ENCODE measurements at places on chromosomes 2 and 18. TPM values are rescaled to one million over a fixed set of nuclear protein-coding genes. Genes with fewer than 3 reads are reported as not detected.

The TEKT4 gene
- total RNA-seq, result not detected

The PSMA8 gene
- total RNA-seq, result not detected

DNA sequence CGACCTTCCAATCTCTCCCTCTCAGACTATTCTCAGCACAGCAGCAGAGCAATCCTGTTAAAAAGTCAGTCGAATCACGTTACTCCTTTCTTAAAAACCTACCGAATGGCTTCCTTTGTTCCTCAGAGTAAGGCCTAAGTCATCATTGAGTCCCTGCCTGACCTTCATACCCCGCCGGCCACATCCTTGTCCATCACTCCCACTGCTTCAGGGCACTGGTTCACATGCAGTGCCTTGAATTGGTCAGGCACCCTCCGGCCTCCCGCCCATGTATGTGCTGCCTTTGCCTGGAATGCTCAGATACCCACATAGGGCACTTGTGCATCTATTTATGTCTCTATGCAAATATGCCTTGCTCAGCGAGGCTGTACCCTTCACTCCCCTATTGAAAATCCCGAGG, 206.4 kb downstream of the DLGAP1 start:
- H3K4me1 ChIP-seq, result no peaks in the 10 kb centered on the region
- no peak overlapping the region for H3K4me3 ChIP-seq
- no peak for DNase-seq
- no peak overlapping the region for H3K27ac ChIP-seq
- no peaks in the 10 kb centered on the region for H3K36me3 ChIP-seq

DNA sequence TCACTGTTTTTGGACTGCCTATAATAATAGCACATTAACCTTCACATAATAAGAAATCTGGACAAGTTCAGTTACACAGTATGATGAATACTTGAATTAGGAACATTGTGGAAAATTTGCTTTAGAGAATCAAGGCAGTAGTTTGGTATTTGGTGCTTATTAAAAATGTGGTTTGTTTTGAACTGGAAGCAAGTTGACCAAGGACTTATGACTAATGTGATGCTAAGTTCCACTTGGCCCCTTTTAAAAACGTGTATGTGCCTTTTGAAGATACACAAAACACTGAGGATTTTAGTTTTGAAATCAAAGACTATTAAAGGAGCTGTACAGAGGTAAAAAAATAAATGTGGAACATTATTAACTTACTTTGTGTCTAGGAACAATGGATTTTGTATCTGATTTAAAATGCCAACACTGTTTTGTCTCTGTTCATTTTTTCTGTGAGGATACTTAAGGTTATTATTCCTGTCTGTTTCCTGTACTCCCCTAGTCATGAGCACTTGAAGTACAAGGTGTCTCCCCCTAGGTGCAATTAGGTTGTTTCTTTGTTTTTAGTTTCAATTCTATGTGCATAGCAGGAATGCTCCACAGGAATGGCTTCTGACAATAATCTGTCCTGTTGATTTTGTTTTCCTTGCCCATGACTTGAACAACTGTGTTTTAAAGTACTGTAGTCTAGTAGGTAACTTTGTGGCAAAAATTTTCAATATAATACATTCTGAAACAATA, 49.6 kb upstream of the PTH2R start:
- H3K4me1 ChIP-seq, result peaks cover 4% of the 10 kb centered on the region
- no peak for DNase-seq
- H3K27me3 ChIP-seq, result no peaks in the 10 kb centered on the region
- peaks cover 10% of the 10 kb centered on the region for H3K36me3 ChIP-seq
- no peak overlapping the region for H3K27ac ChIP-seq
- H3K4me3 ChIP-seq, result no peak overlapping the region

DNA sequence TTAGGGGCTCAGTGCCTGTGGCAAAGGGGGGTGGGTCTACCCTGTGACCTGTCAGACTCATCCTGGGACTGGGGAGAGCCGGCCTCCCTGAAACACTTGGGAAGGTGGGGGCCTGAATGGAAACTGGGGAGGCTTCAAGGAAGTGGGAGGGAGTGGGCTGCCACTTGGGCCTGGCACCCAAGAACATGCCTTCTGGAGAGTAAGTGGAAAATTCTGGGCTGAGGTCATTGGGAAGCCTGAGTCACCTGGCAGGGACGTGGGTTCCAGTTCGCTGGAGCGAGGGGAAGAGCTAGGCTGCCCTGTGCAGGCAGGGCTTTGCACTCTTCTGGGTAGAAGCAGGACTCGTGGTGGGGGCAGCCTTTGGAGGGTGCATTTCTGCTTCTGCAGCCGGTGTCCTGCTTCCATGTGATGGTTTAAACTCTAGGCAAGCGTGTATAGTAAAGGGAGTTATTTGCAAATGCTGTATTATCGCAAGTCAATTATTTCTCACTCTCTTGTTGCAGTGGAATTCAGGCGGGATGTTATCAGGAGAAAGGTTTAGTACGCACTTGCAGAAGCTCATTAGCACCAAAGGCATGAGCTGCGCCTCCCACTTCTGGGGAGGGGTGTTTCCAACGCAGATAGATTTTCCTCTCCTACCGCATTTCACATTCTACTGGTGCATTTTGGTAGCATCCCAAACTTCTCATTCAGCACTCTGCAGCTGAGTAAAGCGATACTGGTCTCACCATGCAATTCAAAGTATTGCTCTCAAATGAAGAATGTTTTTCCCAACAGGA, 3.8 kb downstream of the LRRFIP1 start:
- H3K27ac ChIP-seq, result no peak overlapping the region
- DNase-seq, result no peak
- H3K4me1 ChIP-seq, result no peaks in the 10 kb centered on the region
- H3K36me3 ChIP-seq, result no peaks in the 10 kb centered on the region
- H3K4me3 ChIP-seq, result no peak overlapping the region

GRCh38 chr2:181407171-181407570, 50.0 kb upstream of the ITGA4 start:
- DNase-seq, result no peak
- no peak overlapping the region for H3K27ac ChIP-seq
- H3K4me1 ChIP-seq, result no peaks in the 10 kb centered on the region
- H3K36me3 ChIP-seq, result no peaks in the 10 kb centered on the region

GRCh38 chr2:9031246-9031645, 27.8 kb upstream of the MBOAT2 start:
- H3K36me3 ChIP-seq, result no peaks in the 10 kb centered on the region
- H3K4me1 ChIP-seq, result no peaks in the 10 kb centered on the region
- H3K4me3 ChIP-seq, result no peak overlapping the region
- H3K27ac ChIP-seq, result no peak overlapping the region
- H3K27me3 ChIP-seq, result no peaks in the 10 kb centered on the region

DNA sequence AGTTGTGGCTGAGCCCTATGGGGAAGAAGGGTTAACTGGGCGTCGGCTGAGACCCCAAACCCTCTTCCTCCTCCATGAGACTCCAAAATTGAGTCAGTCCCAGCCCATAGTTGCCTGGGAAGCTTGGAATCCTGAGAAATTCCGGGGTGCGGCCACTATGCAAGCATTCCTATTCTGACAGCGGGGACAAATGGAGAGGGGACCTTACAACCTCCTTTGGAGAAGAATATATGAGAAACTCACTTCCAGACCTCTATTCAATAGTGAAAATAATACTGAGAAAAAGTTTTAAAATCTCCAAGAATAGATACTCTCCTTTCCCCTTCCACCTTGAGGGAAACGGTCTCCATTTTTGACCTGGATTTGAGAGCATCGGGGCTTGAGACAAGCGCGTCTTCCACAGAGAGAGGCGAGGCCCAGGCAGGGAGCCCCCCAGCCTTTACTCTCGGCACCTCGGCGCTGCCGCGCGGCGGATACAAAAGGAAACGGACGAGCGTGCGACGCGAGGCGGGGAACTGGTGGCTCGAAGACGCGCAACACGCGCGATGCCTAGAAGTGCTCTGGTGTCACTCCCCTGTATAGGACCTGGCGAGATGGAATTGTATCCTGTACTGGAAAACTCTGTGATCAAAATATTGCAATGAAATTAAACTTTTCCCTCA, 11.1 kb downstream of the NR4A2 start:
- H3K27ac ChIP-seq, result no peak overlapping the region
- H3K36me3 ChIP-seq, result peaks cover 6% of the 10 kb centered on the region
- peak; percentile 31 for DNase-seq
- peaks cover 8% of the 10 kb centered on the region for H3K4me1 ChIP-seq
- H3K4me3 ChIP-seq, result peak overlapping the region; percentile 38

- no peak overlapping the region for H3K4me3 ChIP-seq
- H3K27ac ChIP-seq, result no peak overlapping the region
- no peak for DNase-seq
- no peaks in the 10 kb centered on the region for H3K27me3 ChIP-seq
Measured at GRCh38 chr2:12824351-12824777, 107.6 kb downstream of the TRIB2 start.

- no peak overlapping the region for H3K27ac ChIP-seq
- no peaks in the 10 kb centered on the region for H3K36me3 ChIP-seq
- H3K27me3 ChIP-seq, result no peaks in the 10 kb centered on the region
- no peak overlapping the region for H3K4me3 ChIP-seq
- DNase-seq, result no peak
Measured at GRCh38 chr2:195472501-195473234, 184.4 kb upstream of the SLC39A10 start.

DNA sequence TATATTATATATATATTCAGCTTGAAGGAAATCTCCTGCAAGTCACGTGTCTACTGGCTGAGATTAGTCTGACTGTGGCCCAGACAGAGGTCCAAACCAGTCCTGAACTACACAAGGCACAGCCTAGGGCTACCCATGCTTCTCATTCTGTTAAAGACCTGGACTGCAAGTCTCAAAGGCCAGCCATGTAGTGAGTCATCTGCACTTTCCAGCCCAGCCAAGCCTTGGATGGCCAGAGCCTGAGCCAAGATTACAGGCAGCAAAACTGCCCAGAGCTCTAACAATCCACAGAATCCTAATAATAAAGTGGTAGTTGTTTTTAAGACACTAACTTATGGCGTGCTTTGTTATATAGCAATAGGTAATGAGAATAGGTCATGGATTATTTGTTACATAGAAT, 259.6 kb downstream of the SS18 start:
- H3K27ac ChIP-seq, result no peak overlapping the region
- no peaks in the 10 kb centered on the region for H3K36me3 ChIP-seq
- H3K27me3 ChIP-seq, result no peaks in the 10 kb centered on the region
- H3K4me3 ChIP-seq, result no peak overlapping the region
- no peak for DNase-seq

- no peak overlapping the region for H3K27ac ChIP-seq
- H3K4me3 ChIP-seq, result peak overlapping the region; percentile 76
- no peaks in the 10 kb centered on the region for H3K36me3 ChIP-seq
- peak; percentile 48 for DNase-seq
Measured at GRCh38 chr18:9612215-9612830, 2.0 kb downstream of the PPP4R1 start.

GRCh38 chr2:204491528-204491927, 53.7 kb upstream of the PARD3B start:
- H3K4me3 ChIP-seq, result no peak overlapping the region
- peaks cover 11% of the 10 kb centered on the region for H3K4me1 ChIP-seq
- H3K36me3 ChIP-seq, result no peaks in the 10 kb centered on the region
- DNase-seq, result no peak

- H3K27me3 ChIP-seq, result no peaks in the 10 kb centered on the region
- no peak overlapping the region for H3K27ac ChIP-seq
- DNase-seq, result peak; percentile 47
- no peaks in the 10 kb centered on the region for H3K4me1 ChIP-seq
- H3K36me3 ChIP-seq, result no peaks in the 10 kb centered on the region
Measured at GRCh38 chr2:71691747-71692441, 238.5 kb downstream of the DYSF start.

GRCh38 chr2:96856776-96857666, 795 bp downstream of the ANKRD39 start:
- peak overlapping the region; percentile 38 for H3K27ac ChIP-seq
- H3K4me3 ChIP-seq, result peak overlapping the region; percentile 69
- H3K27me3 ChIP-seq, result no peaks in the 10 kb centered on the region
- H3K4me1 ChIP-seq, result peaks cover 5% of the 10 kb centered on the region
- no peak for DNase-seq

- H3K4me1 ChIP-seq, result peaks cover 14% of the 10 kb centered on the region
- DNase-seq, result no peak
- H3K27ac ChIP-seq, result peak overlapping the region; percentile 37
- H3K36me3 ChIP-seq, result no peaks in the 10 kb centered on the region
- no peaks in the 10 kb centered on the region for H3K27me3 ChIP-seq
- H3K4me3 ChIP-seq, result no peak overlapping the region
Measured at GRCh38 chr2:33291278-33292013, 185.0 kb upstream of the RASGRP3 start.

Measured in pancreas (tissue), 10 donors.